ENCODE measurements at places on chromosomes 4 and X. TPM values are rescaled to one million over a fixed set of nuclear protein-coding genes. Genes with fewer than 3 reads are reported as not detected.

HTATSF1 gene
- 29.9 TPM for total RNA-seq

NXF3 gene
- not detected for total RNA-seq

TBX22 gene
- total RNA-seq = not detected

FRMPD4 gene
- total RNA-seq = not detected

ADH1B gene
- total RNA-seq = 1.2 TPM

DAPP1 gene
- not detected for total RNA-seq

TCP11X2 gene
- not detected for total RNA-seq

MAGEA3 gene
- not detected for total RNA-seq

PGAM4 gene
- total RNA-seq = not detected

TCEAL7 gene
- 18.4 TPM for total RNA-seq

EXOC1L gene
- not detected for total RNA-seq

KLB gene
- not detected for total RNA-seq

PJA1 gene
- 22.2 TPM for total RNA-seq

CCDC149 gene
- 13.0 TPM for total RNA-seq

GRIA3 gene
- total RNA-seq = 0.15 TPM

PDLIM3 gene
- total RNA-seq = 58.5 TPM

SLC25A4 gene
- total RNA-seq = 9.1 TPM

STBD1 gene
- 1.7 TPM for total RNA-seq

TMEM31 gene
- total RNA-seq = not detected

RASGEF1B gene
- total RNA-seq = not detected

HOPX gene
- total RNA-seq = 32.8 TPM

C4orf51 gene
- total RNA-seq = not detected

TAF7L gene
- 1.6 TPM for total RNA-seq

NUDT10 gene
- 1.6 TPM for total RNA-seq

SH2D1A gene
- total RNA-seq = not detected

TEX13C gene
- not detected for total RNA-seq
